Endothelial cell of umbilical vein (primary cell): ENCODE measurements at places on chromosomes 6 and 20. TPM values are rescaled to one million over a fixed set of nuclear protein-coding genes. Genes with fewer than 3 reads are reported as not detected.

TRERF1 gene
- total RNA-seq, result 3.4 and 5.5 TPM in 2 replicates

CYP39A1 gene
- not detected in 2 replicates for total RNA-seq

VPS16 gene
- 35.8 and 42.3 TPM in 2 replicates for total RNA-seq

MOXD1 gene
- not detected in 2 replicates for total RNA-seq

EDN1 gene
- 493 and 514 TPM in 2 replicates for total RNA-seq

SLC22A7 gene
- total RNA-seq, result not detected in 2 replicates

TRAPPC3L gene
- 0.38 TPM in 1 of 2 replicates, not detected in the other for total RNA-seq

PET117 gene
- 11.4 and 12.9 TPM in 2 replicates for total RNA-seq

LRRC73 gene
- total RNA-seq, result 0.25 and 0.58 TPM in 2 replicates

TRIM26 gene
- total RNA-seq, result 34.5 and 35.0 TPM in 2 replicates

CTAGE9 gene
- total RNA-seq, result not detected in 2 replicates

SLC17A3 gene
- not detected in 2 replicates for total RNA-seq

DPPA5 gene
- total RNA-seq, result not detected in 2 replicates

LGSN gene
- not detected in 2 replicates for total RNA-seq

PNLDC1 gene
- not detected in 2 replicates for total RNA-seq

MUC21 gene
- total RNA-seq, result not detected in 2 replicates

OOEP gene
- total RNA-seq, result not detected in 2 replicates

DDO gene
- not detected in 2 replicates for total RNA-seq

TCEA2 gene
- total RNA-seq, result 65.5 and 71.3 TPM in 2 replicates

RGS17 gene
- 1.1 and 2.3 TPM in 2 replicates for total RNA-seq

CLVS2 gene
- total RNA-seq, result not detected in 2 replicates

DEFB114 gene
- total RNA-seq, result not detected in 2 replicates

LY6G6F gene
- not detected in 2 replicates for total RNA-seq

WFDC10B gene
- total RNA-seq, result not detected in 2 replicates

OR11A1 gene
- not detected in 2 replicates for total RNA-seq

XPO5 gene
- 45.9 and 50.0 TPM in 2 replicates for total RNA-seq

HTR1E gene
- total RNA-seq, result not detected in 2 replicates

CST4 gene
- total RNA-seq, result not detected in 2 replicates

C4B gene
- total RNA-seq, result 6.3 and 6.5 TPM in 2 replicates

FOXQ1 gene
- total RNA-seq, result not detected in 2 replicates

BANF2 gene
- not detected in 2 replicates for total RNA-seq

MDFI gene
- 32.4 and 45.8 TPM in 2 replicates for total RNA-seq

ANGPT4 gene
- not detected in 2 replicates for total RNA-seq

PROCR gene
- 228 and 251 TPM in 2 replicates for total RNA-seq

LIN28B gene
- total RNA-seq, result not detected in 2 replicates

UBD gene
- total RNA-seq, result 0.31 TPM in 1 of 2 replicates, not detected in the other

EEF1A2 gene
- 2.9 and 3.4 TPM in 2 replicates for total RNA-seq

SMIM28 gene
- total RNA-seq, result not detected in 2 replicates

RNF217 gene
- total RNA-seq, result 32.5 and 33.1 TPM in 2 replicates
